ENCODE measurements at places on chromosomes 5 and 9.

GRCh38 chr5:74588415-74588814 is 52.1 kb downstream of the ENC1 start:
- no peak for DNase-seq

DNA sequence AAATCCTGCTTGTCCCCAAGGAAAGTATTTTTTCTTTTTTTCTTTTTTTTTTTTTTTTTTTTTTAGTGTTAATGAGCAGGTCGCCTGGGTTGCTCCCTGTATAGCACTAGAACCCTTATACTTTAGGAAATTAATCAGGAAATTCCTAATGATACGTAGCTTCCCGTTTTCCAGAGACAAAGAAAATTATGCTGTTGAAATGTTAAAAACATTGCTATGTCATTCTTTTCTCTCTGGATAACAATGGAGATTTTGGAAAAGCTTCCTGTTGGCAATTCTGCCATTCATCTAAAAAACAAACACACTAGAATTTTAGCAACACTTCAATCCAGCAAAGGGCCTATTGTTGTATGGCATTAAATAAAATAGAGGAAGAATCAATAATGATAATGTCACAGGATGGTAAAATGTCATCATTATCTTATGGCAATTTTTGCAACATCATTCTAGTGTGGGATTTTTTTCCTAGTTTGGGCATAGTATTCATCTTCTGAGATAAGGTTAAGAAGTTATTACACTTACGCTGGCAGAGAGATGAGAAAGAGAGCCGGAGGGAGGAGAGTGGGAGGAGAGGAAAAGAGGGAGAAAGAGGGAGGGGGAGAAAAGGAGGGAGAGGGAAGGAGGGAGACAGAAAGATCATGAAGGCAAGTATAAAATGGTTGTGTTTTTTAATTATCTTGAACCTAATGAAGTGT is 315.8 kb upstream of the PDE4D start:
- DNase-seq = no peak

DNA sequence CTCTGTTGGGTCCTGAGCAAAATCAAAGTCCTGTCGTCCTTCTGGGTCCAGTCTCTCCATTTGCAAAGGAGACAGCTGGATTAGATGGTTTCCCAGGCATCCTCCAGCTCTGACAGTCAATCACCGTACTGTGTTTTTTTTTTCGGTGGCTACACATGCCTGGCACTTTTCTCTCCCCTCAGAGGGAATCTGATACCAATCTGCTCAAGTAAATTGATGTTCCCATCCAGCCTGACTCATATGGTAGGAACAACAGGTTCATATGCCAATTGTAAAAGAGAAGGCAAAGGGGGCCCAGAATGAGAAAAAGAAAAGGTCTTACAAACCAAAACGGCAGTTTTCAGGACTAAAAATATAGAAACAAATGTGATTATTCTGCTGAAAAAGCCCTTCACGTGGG is 1.2 kb downstream of the FBXO10 start:
- DNase-seq = no peak

- no peak for DNase-seq
These were observed 619.6 kb upstream of the ADAMTS16 start for GRCh38 chr5:4520559-4520958.

GRCh38 chr5:180860273-180860886 is 696 bp downstream of the ZFP62 start:
- no peak for DNase-seq

DNA sequence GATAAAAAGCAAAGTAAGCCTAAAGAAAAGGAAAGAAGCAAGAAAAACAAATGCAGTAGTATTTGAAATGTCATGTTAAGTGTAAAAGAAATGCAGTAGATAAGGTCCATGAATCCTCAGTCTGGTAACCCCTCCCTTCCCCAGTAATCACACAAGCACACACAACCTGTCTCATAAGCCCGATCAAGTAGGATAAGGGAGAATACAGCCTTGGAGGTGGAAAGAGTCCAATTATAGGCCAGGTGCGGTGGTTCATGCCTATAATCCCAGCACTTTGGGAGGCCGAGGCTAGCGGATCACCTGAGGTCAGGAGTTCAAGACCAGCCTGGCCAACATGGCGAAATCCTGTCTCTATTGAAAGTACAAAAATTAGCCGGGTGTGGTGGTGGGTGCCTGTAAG is 117.9 kb downstream of the GADD45G start:
- DNase-seq = no peak

GRCh38 chr5:24819841-24820240 is 175.1 kb upstream of the CDH10 start:
- no peak for DNase-seq

Measured in HS-27A (cell line).